ENCODE measurements at places on chromosomes 2 and 18. TPM values are rescaled to one million over a fixed set of nuclear protein-coding genes. Genes with fewer than 3 reads are reported as not detected.

DNA sequence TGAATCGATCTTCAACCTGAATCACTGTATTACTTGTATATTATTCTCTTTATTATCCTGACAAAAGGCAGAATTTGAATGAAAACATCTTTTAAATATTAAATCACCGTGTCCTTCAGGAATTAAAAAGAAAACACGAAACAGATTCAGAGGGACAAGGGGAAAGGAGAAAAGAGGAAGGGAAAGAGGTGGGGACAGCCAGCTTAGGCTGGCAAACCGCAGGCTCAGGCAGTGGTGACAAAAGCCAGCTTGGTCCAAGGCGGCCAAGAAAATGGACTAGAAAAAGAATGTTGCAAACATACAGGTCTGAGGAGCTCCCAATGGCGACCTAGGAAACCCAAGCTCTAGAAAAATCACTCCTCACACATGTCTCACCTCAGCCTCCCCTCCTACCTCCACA is 6.8 kb downstream of the B4GALT6 start:
- DNase-seq: no peak

DNA sequence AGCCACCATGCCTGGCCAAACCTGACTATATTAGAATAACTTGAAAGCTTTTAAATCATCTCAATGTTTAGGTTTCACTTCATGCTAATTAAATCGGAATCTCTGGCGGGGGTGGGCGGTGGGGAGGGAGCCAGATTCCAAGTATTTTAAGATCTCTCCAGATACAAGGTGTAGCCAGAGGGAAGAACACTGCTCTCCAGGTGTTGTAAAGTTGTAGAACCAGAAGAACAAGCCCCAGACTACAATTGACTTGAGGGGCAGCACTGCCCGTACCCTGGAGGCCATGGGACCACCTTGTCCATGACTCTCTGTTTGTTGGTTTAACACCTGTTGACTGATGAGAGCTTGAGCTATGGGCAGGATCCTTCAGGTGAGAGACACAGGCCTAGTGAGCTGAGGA is 33.1 kb upstream of the GTF2A1L start:
- no peak for DNase-seq

GRCh38 chr18:50807176-50807575 is 12.6 kb downstream of the MRO start:
- no peak for DNase-seq

Gene DPP4
- 11.7 TPM for total RNA-seq

DNA sequence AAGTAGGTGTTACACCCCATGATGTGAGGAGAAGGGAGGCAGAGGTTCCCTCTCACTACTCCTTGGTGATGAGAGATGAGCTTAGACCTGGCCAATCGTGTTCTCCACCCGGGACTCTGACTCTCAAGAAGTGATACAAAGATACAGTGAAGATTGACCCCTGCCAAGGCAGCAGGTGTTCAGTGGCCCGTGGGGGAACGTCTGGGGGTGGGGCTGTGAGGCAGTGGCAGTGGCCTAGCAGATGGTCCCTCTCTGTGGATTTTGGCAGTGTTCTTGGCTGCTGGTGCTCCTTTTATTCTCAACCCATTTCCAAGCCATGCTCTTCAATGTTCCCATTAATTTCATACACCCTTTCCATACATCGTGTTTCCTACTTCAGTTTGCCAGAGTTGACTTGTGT is 120.4 kb upstream of the NEDD4L start:
- DNase-seq: no peak

Gene ATP6V1C2
- total RNA-seq: 1.9 TPM

DNA sequence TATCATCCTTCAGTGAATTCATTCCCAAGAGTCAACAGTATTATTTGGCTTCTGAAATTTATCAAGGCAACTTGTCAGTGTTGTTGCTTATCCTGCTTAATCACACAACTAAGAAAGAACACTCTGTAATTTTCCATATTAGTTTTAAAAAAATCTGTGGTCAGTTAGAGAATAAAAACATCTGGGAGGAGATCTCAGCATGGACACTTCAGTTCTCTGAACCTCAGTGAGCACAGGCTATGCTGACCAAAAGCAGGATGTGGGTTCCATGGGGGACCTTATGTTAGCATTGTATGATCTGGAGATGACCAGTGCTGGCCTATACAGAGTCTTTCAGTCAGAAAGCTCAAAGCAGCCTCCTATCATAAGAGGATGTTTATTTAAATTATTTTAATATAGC is 79.1 kb upstream of the KLHL14 start:
- no peak for DNase-seq

GRCh38 chr2:201886504-201886903 is 80.2 kb downstream of the CDK15 start:
- DNase-seq: no peak

- DNase-seq: no peak
Observed at GRCh38 chr2:185757356-185757755, 18.8 kb downstream of the FSIP2 start.

Gene LCT
- 0.09 TPM for total RNA-seq

- no peak for DNase-seq
Observed at GRCh38 chr2:172080641-172081220, 4.6 kb upstream of the DLX1 start.

GRCh38 chr2:151827564-151828142 is 568 bp downstream of the ARL5A start:
- peak; percentile 25 for DNase-seq

GRCh38 chr2:145199042-145199441 is 679.1 kb upstream of the ZEB2 start:
- no peak for DNase-seq

DNA sequence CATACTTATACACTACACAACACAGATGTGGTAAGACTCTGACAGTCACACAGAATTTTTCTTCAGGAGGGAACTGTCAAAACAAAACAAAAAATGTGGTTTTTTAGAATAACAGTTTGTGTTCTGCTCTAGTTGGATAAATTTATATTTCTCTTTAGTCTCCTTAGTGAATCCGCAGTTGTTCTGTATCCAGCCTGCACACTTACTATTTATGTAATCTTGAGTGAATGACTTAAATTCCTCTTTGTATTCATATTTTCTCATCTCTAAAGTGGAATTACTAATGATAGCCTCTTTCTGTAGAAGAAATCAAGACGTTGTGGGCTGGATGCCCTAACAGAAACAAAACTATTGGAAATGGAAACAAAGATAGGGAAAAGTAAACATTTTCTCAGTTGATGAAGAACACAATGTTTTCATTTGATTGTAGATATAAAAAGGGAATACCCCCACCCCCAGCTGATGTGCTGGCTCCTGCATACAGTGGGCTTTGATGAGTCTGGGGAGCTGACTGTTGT is 375.2 kb downstream of the TRIB2 start:
- DNase-seq: no peak

DNA sequence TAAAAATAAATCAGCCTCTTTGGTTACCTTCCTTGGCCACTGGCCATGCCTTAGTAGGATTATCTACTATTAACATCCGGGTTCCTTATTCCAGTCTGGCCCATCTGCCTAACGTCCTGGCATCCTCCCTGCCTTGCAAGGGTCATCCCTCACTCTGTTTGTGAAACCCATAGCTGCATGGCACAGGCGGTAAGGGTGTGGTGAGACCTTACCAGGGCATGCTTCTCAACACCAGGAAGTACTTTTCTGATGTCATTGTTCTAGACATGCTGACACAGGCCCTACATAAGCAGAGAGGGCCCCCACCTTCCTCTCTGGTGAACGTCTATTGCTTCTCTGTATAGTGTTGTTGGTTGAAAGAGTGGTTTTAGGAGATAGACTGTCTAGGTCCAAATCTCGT is 296.8 kb upstream of the SPRED2 start:
- no peak for DNase-seq

- no peak for DNase-seq
Observed at GRCh38 chr18:3874125-3874524, 424.2 kb downstream of the TGIF1 start.

DNA sequence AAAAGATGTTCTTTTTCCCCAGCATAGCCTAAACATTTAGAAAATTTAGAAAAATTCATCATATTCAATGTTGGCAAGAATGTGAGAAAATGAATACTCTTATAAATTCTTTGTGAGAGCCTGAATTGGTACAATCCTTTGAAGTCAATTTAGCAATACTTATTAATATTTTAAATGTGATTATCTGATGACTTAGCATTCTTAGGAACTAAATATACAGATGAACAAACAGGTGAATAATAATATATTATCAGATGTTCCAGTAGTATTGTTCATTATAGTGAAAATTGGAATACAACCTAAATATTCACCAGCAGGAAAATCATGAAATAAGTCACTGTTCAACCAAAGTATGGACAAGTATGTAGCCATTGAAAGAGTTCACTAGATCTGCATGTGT is 55.5 kb upstream of the MEIS1 start:
- DNase-seq: no peak

Gene SERPINB13
- not detected for total RNA-seq

- DNase-seq: no peak
Observed at GRCh38 chr2:45390861-45391260, 220.2 kb downstream of the SRBD1 start.

GRCh38 chr2:161379740-161380139 is 36.4 kb upstream of the TBR1 start:
- DNase-seq: no peak

GRCh38 chr2:200422532-200423261 is 87.2 kb downstream of the KCTD18 start:
- DNase-seq: no peak

Gene PTPRN
- not detected for total RNA-seq

Gene TGFA
- 4.3 TPM for total RNA-seq

DNA sequence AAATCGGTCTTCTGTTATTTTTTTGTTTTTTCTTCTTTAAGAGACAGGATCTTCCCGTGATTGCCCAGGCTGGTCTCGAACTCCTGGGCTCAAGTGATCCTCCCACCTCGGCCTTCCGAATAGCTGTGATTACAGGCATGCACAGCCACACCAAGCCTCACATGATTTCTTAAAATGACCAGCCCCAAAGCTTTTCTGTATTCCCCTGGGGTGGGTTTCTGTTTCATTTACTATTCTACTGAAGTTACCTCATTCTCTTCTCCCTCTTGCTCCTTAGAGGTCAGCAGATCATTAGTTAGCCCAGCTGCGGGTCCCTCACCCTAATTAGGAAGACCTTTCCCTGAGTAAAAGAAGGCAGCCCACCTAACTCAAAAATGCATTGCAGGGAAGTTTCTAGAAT is 27.6 kb downstream of the SLC1A4 start:
- no peak for DNase-seq

- no peak for DNase-seq
Observed at GRCh38 chr2:182587831-182588230, 128.2 kb upstream of the DNAJC10 start.

DNA sequence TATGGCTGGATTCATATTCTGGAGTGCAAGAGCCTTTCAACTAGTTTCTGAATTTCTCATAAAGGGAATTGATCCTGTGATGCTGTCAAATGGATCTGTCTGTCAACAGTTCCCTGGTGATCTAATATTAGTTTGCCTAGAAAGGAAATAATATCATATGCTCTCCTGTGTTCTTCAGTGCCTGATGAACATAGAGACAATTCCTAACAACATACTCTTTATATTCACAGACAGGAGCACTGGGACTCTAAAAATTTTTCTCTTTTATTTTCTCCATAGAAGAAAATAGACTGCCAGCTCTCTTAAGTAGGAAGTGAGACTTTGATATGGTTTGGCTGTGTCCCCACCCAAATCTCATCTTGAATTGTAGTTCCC is 259.7 kb downstream of the TMX3 start:
- DNase-seq: no peak

- no peak for DNase-seq
Observed at GRCh38 chr18:8215741-8216140, 393.5 kb upstream of the RAB12 start.

Gene SCN9A
- 7.0 TPM for total RNA-seq

Gene RNF25
- total RNA-seq: 21.4 TPM

- no peak for DNase-seq
Observed at GRCh38 chr2:71552356-71552755, 99.0 kb downstream of the DYSF start.

- no peak for DNase-seq
Observed at GRCh38 chr2:12613137-12613835, 103.5 kb upstream of the TRIB2 start.

GRCh38 chr2:101732199-101732598 is 34.7 kb downstream of the MAP4K4 start:
- DNase-seq: no peak

Gene RAX
- not detected for total RNA-seq

- DNase-seq: no peak
Observed at GRCh38 chr2:10124538-10125045, 2.1 kb downstream of the RRM2 start.

DNA sequence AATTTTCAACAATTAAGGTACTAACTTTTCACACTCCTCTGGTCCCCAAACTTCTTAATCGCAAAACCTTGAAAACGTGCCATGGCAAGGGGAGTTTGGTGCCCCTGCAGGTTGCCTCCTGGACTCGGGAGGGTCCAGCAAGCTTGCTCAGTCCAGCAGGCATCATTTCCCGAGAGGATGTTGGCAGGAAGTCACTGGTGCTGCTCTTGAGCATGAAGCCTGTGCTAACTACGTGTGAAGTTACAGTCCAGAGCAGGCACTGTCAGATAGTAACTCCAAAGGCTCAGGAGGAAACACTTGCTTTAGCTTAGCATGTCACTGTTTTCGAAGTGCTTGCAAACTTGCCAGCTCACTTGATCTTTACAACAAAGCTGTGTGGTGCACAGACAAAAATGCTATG is 215.4 kb downstream of the MYCN start:
- DNase-seq: no peak

GRCh38 chr2:234982096-234982834 is 30.4 kb downstream of the SH3BP4 start:
- no peak for DNase-seq

All from omental fat pad (tissue), 4 donors.